Activated naive CD4-positive, alpha-beta T cell treated with anti-CD3 and anti-CD28 coated beads, Interleukin-2, amount 10 ng/mL, durations not matched to agents 7 days and 5 days (primary cell): ENCODE measurements at places on chromosomes 11 and 22.
A peak's percentile ranks its signal among the peaks of the same experiment; 100 is the strongest.

DNA sequence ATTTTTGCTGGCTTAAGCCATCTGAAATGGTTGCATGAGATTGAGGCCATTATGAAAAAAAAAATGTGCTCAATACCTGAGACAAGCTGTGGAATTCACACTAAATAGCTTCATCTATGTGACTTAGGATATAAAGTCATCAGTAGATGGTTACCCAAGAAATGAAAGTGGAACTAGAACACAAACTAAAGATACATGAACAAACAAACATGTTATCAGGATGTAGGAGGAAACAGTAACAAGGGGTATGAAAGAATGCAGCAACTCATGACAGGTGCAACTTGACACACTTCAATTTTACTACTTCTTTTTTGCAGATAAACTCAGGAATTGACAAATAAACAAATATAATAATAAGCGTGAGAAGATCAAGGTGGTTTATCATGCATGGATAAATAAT, 155.0 kb downstream of the WT1 start:
- no peak overlapping the region for H3K27ac ChIP-seq
- H3K36me3 ChIP-seq: no peaks in the 10 kb centered on the region
- peaks cover 3% of the 10 kb centered on the region for H3K4me1 ChIP-seq

DNA sequence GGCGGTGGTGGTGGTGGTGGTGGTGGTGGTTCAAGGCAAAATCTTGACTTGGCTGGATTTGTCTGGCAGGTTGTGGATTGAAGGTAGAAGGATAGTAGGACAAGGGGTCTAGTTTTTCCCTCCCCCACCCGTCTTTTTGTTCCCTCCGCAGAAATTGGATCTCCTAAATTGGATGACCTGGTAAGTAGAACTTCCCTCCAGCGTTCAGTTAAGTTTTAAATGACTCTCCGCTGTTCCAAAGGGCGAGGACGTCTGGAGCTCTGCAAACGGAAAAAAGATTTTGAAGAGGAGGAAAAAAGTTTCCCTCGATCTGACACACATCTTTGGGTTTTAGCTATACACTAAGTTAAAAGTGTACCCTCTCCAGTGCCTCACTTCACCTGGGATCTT, 422 bp upstream of the LGR4 start:
- H3K27ac ChIP-seq: peak overlapping the region; percentile 25
- H3K27me3 ChIP-seq: peaks cover 47% of the 10 kb centered on the region
- H3K4me1 ChIP-seq: peaks cover 13% of the 10 kb centered on the region
- H3K36me3 ChIP-seq: no peaks in the 10 kb centered on the region

- peaks cover 57% of the 10 kb centered on the region for H3K36me3 ChIP-seq
- no peak overlapping the region for H3K4me3 ChIP-seq
- no peak overlapping the region for H3K27ac ChIP-seq
- peaks cover 28% of the 10 kb centered on the region for H3K4me1 ChIP-seq
- DNase-seq: no peak
- no peaks in the 10 kb centered on the region for H3K27me3 ChIP-seq
Measured at GRCh38 chr22:20457506-20458240, 20.0 kb upstream of the SCARF2 start.

GRCh38 chr11:55401011-55401410, 33.2 kb downstream of the OR4A15 start:
- no peak overlapping the region for H3K4me3 ChIP-seq
- no peaks in the 10 kb centered on the region for H3K4me1 ChIP-seq
- no peaks in the 10 kb centered on the region for H3K27me3 ChIP-seq

DNA sequence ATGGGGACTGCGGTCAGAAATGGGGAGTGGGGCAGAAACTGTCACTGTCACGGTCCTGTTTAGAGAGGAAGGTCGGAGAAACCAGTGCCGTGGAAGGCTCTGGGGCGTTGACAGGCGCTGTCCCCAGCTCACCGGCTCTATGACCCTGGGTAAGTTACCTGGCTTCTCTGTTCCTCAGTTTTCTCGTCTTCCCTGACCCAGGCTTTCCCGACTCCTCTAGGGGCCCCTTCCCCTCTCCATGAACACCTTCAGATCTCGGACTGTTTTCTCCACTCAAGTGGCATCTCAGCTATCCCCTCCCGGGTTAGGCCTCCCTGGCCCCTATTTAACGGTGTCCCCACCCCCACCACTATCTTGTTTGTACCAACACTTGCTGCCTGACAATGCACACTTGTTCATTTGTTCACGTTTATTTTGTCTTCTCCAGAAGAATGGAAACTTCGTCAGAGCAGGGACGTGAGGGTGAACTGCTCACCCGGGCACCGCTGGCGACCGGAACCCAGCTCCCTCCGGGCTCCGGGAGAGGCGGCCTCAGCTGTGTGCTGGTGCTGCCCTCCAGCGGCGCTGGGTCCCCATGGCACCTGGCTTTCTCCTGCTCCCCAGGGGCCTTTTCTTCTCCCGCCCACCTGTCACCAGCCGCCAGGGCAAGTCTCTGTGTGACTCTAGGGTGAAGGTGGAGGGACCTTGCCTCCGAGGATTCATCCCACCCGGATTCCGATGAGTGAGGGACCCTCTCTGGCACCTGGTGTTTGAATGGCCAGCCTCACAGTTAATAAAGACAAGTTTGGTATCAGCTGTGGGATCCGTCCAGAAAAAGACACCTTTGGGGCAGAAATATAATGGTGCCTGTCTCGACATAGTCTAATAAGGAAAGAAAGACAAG, 33.1 kb upstream of the SLC35C1 start:
- H3K27me3 ChIP-seq: peaks cover 32% of the 10 kb centered on the region
- peak overlapping the region; percentile 53 for H3K27ac ChIP-seq
- peaks cover 18% of the 10 kb centered on the region for H3K4me1 ChIP-seq
- peak; percentile 87 for DNase-seq
- H3K4me3 ChIP-seq: peak overlapping the region; percentile 73

- no peaks in the 10 kb centered on the region for H3K27me3 ChIP-seq
- no peak overlapping the region for H3K27ac ChIP-seq
- H3K4me3 ChIP-seq: no peak overlapping the region
- DNase-seq: no peak
- no peaks in the 10 kb centered on the region for H3K4me1 ChIP-seq
- H3K36me3 ChIP-seq: peaks cover 10% of the 10 kb centered on the region
Measured at GRCh38 chr22:25514436-25515180, 49.9 kb upstream of the GRK3 start.

- H3K4me1 ChIP-seq: peaks cover 13% of the 10 kb centered on the region
- no peak overlapping the region for H3K4me3 ChIP-seq
- peaks cover 12% of the 10 kb centered on the region for H3K27me3 ChIP-seq
Measured at GRCh38 chr22:39488563-39489083, 13.5 kb upstream of the MIEF1 start.

DNA sequence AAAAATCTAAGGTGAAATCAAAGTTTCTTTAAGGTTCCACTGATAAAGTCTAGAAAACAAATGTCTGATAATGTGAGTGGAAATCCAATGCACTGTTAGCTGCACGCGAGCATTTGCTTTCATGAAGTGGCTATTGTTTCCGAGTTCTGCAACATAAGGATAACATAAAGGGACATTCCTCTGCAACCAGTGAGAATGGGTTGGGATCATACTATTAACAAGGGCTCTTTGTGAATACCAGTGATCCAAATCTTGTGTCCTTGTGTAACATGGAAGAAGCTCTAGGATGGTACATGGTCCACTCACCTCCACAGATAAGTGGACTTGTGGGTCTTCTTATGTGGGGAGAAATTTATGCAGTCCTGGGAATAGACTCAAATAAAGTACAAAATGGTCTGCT, 24.6 kb downstream of the APIP start:
- H3K4me3 ChIP-seq: no peak overlapping the region
- H3K27me3 ChIP-seq: no peaks in the 10 kb centered on the region
- H3K4me1 ChIP-seq: no peaks in the 10 kb centered on the region

- H3K4me1 ChIP-seq: peaks cover 19% of the 10 kb centered on the region
- H3K27me3 ChIP-seq: no peaks in the 10 kb centered on the region
- H3K36me3 ChIP-seq: peaks cover 15% of the 10 kb centered on the region
Measured at GRCh38 chr11:44747836-44748235, 21.1 kb downstream of the TSPAN18 start.
